Lung microvascular endothelial cell (primary cell): ENCODE measurements at places on chromosomes 2 and 18.

DNA sequence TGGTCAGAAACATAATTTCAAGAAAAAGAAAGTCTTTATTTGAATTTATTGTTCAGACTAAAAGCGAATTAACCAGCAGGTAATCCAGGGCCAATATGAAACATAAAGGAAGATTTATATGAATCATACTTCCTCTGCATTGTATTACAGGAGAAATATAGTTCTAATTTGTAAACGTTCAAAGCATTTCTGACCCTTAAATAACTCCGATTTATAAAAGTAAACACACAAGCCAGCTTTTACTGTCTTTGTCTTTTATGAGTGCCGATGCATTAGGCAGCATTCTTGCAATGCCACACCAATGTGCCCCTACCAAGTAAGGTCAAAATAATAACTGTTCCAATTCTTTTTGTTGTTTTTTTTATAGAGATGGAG lies 118.8 kb upstream of the RBBP8 start:
- peak; percentile 22 for DNase-seq

GRCh38 chr2:133885847-133886246 lies 317.6 kb upstream of the NCKAP5 start:
- DNase-seq = peak; percentile 39

GRCh38 chr2:27194538-27195354 lies 17.1 kb upstream of the ATRAID start:
- DNase-seq = peak; percentile 62

GRCh38 chr18:8065284-8065683 lies 498.2 kb downstream of the PTPRM start:
- no peak for DNase-seq

GRCh38 chr18:63832470-63832869 lies 55.0 kb upstream of the SERPINB2 start:
- DNase-seq = no peak

GRCh38 chr18:39208190-39208589 lies 1642.6 kb upstream of the CELF4 start:
- no peak for DNase-seq
